ENCODE measurements at places on chromosomes 5 and 9.
A peak's percentile ranks its signal among the peaks of the same experiment; 100 is the strongest.

GRCh38 chr9:123072407-123072995 lies 39.0 kb downstream of the GPR21 start:
- no peak for DNase-seq

- no peak for DNase-seq
Measured at GRCh38 chr9:95076696-95077052, 240.8 kb downstream of the FANCC start.

- DNase-seq = no peak
Measured at GRCh38 chr5:154269414-154269813, 78.9 kb downstream of the GALNT10 start.

DNA sequence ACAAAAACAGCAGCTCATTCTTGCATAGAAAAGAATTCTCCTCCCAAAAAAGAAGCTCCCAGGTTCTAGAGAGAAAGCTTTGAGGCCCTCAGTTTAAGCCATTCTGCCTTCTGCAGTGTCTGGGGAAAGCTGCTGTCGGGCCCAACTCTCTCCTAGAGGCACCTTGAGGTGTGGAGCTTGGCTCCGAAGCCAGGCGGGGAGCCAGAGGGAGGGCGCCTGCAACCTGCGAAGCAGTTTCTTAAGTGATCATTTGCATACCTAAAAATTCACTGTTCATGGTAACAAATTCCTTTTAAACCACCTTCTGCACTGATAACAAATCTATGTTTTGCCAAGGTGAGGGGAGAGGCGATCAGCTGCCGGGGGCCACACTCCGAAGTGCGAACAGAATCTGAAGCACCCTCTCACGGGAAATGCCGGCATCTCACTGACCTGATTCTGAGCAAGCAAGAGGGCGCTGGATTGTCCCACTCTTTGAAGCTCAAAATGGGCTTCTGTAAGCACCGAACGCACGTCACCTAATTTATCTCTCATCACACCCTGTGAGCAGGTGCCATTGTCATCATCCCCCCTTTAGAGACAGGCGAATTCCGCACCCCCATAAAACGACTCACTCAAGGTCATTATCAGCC lies 86.1 kb downstream of the GTF3C4 start:
- no peak for DNase-seq

DNA sequence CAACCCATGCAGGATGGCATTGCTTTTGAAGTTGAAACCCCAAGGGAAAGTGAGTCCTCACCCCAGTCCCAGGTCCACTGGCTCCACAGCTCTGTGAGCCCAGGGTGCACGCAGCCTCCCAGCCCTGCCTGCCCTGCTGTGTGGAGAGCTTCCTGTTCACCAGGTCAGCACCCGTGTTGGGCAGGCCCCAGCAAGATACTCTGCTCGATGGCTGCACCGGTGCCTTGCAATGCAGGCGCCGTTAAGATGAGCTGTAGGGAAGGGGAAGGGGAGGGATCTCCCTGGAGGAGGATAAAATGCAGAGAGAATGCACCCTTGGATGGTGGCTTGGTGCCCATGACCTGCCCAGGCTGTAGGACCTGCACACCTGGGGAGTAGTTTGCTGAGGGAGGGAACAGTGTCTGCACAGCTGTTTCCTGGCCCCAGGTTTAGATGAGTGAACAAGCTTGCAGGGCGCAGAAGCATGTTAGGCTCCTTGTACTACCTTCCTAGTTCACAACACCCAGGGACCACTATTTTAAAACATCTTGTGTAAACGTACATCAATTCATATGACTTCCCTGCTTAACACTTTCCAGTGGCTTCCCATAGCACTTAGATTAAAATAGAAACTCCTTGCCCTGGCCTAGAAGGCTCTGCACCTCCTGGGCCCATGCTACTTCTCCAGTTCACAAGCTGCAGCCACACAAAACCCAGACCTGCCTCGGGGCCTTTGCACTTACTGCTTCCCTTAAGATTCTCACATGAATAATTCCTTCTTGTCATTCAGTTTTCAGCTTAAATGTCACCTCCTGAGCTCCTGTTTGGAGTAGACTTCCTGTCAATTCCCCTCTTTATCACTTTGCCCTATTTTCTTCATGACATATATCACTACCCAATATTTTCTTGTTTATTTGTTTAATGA lies 19.6 kb downstream of the FAT2 start:
- no peak for DNase-seq

GRCh38 chr9:121059998-121060636 lies 10.0 kb upstream of the C5 start:
- no peak for DNase-seq

DNA sequence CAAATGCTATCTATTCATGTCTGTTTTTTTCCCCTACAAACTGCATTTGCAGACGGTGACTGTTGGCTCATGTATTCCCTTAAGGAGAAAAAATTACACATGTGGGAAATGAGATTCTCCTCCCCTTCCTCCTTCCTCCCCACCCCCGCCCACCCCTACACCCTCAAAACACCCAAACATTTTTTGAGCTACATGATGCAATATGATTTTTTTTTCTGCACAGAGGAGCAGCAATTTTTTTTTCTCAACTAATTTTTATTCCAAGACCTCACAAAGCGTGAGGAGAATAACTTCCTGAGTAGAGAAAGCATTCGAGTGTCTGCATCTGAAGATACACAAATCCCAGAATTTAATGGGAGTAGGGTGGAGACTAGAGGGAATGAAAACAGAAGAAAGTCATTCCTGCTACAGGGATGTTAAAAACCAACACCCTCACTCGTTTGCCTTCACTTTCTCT lies 118.1 kb downstream of the PRDM6 start:
- no peak for DNase-seq

GRCh38 chr5:80864706-80865435 lies 95.3 kb upstream of the RASGRF2 start:
- DNase-seq = no peak

DNA sequence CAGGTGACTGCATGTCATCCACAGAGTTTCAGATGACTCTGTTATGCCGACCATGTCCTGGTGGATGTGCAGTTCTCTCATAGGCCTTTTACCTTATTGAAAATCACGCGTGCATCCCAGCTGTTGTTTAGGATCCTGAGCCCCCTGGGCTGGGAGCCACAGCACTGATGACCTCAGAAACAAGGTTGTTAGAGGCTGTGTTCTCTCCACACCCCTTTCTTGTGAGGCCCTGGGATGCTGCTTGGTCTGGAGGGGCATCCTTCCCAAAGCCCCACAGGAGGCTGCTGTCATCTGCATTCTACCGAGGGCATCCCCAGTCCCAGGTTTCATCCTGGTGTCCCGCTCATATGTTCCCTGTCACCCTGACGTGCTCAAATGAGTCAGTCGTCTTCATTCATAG lies 76.5 kb upstream of the IRX4 start:
- DNase-seq = no peak

- no peak for DNase-seq
Measured at GRCh38 chr9:3912280-3912679, 386.5 kb upstream of the RFX3 start.

DNA sequence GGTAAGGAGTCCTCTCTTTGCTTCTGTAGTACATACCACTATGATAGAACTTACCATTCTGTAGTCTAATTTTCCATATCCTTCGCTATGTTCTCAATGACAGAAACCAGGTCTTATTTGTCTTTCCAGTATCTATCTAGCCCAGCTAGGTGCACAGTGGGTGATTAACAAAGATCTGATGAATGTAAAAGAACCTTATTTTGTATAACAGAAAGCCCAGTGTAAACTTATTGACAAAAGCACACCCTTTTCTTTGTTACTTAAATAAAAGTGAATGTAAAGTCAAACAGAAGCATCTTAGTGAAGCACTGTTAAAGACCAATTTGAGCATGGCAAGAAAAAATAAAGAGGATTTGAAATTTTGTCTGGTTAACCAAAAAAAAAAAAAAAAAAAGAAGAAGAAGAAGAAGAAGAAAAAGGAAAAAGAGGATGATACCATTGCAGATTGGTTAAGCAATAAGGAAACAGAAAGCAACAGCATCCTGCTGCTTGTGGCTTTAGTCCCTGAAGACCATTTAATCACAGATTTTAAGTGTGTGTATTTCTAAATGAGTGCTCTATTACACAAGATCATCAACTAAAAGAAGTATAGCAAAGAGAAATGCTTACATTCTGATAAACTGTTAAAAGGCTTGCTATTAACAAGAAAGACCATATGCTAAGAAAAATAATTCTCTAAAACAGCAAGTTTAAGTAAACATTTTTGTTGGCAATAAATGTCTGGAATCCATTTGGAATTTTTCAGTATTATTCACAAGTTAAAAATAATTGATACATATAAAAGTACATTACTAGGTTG lies 21.2 kb downstream of the MEGF9 start:
- no peak for DNase-seq

DNA sequence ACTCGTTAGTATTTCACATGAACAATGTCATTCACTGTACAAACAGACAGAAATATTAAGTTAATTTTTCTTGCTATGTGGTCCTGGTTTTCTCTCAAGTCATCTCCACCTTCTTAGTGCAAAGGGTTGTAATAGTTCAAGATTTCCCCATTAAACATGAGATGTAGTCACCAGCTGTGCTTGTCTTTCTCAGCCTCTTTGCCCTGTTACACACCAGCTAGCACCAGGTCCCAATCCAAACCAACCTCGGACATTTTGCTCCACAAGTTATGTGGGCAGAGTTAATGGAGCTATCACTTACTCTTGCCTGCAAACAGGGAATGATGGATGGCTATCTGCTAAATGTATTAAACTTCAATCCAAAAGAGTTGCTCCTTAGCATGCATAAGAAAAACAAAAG lies 328.1 kb downstream of the TLE1 start:
- no peak for DNase-seq

- DNase-seq = no peak
Measured at GRCh38 chr5:124371111-124371706, 375.2 kb downstream of the ZNF608 start.

GRCh38 chr9:127884427-127884911 lies 7.0 kb upstream of the AK1 start:
- DNase-seq = no peak

- DNase-seq = no peak
Measured at GRCh38 chr5:133205204-133205603, 153.4 kb downstream of the HSPA4 start.

- no peak for DNase-seq
Measured at GRCh38 chr5:33148076-33148513, 292.7 kb upstream of the TARS1 start.

DNA sequence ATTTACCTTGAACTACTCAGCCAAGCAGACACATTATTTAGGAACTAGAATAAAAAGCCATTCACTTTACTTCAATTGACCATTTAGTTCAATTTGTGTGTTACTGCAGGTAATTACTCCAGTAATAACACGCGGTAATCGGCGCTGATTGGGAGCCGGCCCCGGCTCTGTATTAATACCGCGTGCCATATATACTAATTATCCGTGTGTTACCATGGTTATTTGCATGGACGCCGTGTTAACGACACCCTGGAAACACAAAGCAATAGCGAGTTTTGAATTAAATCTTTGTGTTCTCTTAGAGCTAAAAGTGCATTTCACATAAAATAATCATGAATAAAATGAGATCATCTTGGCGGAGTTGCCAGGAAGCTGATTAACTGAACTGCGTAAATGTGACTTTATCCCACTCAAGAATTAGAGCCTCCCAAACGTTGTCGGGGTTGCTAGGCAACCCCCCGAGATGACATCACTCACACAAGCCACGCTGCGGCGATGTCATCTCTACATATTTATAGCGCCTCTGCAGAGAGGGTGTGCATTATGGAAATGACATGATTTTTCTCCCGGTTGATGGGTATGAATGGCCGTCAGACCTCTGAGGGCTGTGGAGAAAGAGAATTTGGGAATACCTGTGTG lies 41.4 kb upstream of the RNU6ATAC start:
- DNase-seq = no peak

DNA sequence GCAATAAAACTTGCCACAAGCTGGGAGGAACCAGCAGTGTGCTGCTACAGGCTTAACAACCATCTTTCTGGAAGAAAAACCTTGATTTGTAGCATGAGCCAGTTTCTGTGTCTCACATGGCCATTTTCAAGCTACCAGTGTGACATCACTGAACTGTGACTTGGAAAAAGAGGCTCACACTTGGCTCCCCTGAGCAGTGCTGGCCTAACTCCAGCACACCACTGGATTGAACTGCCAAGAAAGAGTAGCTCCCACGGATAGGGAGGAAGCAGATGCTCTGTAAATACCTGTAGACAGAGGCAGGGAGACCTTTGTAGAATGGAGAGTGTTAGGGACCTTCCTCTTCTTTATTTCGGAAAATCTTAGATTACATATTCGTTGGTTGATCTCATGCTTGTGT lies 197.9 kb downstream of the SH3GL2 start:
- DNase-seq = peak; percentile 13
